ENCODE measurements at places on chromosomes 11 and 22.

- no peak for DNase-seq
These were observed 47.2 kb downstream of the MRGPRX2 start for GRCh38 chr11:19013181-19013857.

GRCh38 chr11:15969701-15970329 is 386.5 kb downstream of the SOX6 start:
- peak; percentile 86 for DNase-seq

DNA sequence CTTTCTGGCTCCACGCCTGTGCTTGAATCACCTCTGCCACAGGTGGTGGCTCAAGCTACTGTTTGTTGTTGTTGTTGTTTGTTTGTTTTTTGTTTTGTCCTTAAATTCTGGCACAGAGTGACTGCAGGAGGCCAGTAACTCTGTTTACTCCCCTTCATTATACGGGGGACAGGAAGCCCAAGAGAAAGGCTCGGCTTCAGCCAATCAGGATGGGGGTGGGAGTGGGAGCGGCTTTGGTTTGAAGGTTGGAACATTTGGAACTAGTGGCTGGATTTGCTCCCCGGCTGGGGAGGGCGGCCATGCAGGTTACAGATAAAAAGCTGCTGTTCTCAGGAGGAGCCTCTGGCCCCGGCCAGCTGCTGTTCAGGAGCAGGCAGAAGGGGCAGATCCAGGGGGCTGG is 19.7 kb upstream of the CABP2 start:
- no peak for DNase-seq

DNA sequence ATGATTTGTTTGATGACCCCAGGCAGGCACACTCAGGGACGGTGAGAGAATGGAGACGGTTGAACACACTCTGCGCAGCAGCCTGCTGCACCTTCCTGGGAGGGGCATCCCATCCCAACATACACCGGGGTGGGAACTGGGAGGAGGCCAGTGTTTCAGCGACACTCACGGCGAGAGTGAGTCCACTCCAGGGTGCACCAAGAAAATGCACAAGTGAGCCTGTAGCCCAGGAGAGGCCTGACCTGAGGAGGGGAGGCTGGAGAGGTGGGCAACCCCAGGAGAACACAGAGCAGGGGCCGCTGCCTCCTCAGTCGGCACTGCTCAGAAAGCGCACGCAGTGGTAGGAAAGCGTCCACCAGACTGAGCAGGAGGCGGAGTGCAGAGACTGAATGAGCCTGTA is 54.5 kb downstream of the IGF2 start:
- DNase-seq, result no peak

Data from keratinocyte (primary cell).